WTC11 (cell line): ENCODE measurements at places on chromosomes 11 and 22. TPM values are rescaled to one million over a fixed set of nuclear protein-coding genes. Genes with fewer than 3 reads are reported as not detected.

DNA sequence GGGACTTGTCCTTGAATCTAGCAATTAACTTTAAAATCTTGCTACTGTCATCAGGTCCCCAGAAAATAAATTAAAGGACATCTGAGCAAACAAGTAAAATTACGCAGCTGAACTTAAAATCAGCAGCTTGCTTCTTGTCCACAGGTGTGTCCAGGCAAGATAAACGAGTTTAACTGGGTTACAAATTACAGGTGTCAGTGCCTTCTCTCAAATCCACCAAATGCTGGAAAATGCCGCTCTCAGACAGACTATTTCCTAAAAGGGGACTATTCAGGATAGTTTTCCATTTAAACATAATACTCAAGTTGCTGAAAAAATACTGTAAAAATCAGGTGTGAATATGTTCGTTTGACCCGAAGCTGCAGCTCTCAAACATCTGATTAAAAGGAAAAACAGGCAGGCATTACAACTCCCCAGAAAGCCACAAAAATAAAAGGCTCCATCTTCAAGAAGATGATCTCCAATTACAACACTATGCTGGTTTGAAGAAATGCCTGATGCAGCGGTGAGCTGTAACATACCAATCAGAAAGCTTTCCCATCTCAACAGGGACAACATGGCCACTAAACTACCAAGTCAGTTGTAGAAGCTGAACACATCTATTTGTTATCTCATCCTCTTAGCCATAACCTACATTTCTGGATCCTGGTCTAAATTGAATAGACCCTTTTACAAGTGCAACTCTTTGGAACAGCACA, 82.1 kb downstream of the CADM1 start:
- peaks cover 54% of the 10 kb centered on the region for H3K4me1 ChIP-seq
- no peaks in the 10 kb centered on the region for H3K36me3 ChIP-seq
- DNase-seq: no peak
- H3K4me3 ChIP-seq: no peak overlapping the region

DNA sequence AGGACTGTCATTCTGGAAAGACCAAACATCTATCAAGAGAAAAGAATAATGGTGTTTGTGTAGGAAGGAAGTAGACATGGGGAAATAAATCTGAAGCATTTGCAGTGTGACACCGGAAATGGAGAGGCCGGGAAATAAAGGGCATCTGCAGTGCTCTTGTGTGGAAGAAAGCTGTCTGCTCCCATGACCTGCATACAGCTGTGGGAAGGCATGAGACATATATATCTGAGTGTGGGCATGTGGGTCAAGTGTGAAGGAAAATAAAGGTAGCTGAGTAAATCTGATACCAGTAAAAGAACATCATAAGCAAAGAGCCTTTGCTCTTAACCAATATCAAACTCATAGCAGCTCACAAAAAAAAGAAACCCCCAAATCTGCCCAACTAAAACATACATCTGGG, 72.1 kb upstream of the OR5AK2 start:
- no peaks in the 10 kb centered on the region for H3K4me1 ChIP-seq
- no peak overlapping the region for H3K4me3 ChIP-seq
- no peaks in the 10 kb centered on the region for H3K27me3 ChIP-seq
- no peak for DNase-seq

DNA sequence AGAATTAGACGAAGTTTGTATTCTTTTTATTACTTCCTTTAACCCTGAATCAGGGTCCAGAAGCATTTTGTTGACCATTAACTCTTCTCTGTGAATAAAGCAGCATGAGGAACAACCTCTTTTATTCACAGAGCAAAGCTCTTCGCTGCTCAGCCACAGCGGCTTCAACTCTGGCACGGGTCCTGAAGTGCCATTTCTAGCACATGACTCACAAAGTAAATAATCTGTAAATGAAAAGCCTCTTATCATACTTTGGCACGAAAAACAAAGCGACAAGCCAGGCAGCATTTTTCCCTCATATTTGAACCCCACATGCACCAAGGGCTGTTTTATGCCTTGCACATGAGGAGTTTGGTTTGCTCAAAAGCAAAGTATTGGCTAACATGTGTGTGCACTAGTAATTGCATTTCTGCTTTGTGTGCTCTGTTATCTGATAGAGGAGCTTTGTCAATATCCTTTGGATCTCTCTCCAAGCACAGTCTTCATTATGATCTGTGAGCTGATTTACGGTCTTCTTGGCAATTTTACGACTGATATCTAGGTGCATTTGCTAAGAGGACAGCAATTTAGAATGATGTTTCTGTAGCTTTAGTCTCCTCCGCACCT, 33.0 kb upstream of the APOBEC3A start:
- DNase-seq: no peak
- no peak overlapping the region for H3K27ac ChIP-seq

GRCh38 chr11:35664977-35665441, 2.4 kb downstream of the TRIM44 start:
- no peak overlapping the region for H3K27ac ChIP-seq
- no peak for DNase-seq
- peak overlapping the region; percentile 35; the same call in 1 of the 2 replicates for H3K4me3 ChIP-seq
- H3K4me1 ChIP-seq: peaks cover 24% of the 10 kb centered on the region

GRCh38 chr22:17851759-17852158, 77.5 kb upstream of the BID start:
- DNase-seq: no peak
- H3K4me1 ChIP-seq: no peaks in the 10 kb centered on the region
- no peak overlapping the region for H3K4me3 ChIP-seq
- no peaks in the 10 kb centered on the region for H3K36me3 ChIP-seq

GRCh38 chr22:49583341-49583740, 244.3 kb downstream of the BRD1 start:
- H3K4me1 ChIP-seq: peaks cover 3% of the 10 kb centered on the region; the same call in 1 of the 2 replicates
- H3K27ac ChIP-seq: no peak overlapping the region
- no peak overlapping the region for H3K4me3 ChIP-seq
- DNase-seq: no peak
- no peaks in the 10 kb centered on the region for H3K27me3 ChIP-seq

DNA sequence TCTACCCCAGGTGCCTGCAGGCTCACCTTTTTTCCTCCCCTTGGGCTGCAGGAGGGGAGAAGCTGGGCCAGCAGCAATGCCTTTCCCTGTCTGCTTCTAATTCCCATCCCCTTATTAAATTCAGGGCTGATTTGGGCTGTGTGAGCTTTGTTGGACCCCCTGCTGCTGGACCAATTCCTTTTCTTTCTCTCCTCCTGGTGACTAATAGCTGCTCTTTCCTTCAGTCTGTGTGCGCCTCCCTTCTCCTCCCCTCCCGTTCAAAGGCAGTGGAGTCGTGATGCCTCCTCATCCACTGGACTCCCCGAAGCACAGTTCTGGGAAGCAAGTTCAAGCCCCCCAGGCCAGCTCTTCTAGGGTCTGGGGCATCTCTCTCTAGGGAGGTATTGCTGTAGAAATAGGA, 567.9 kb upstream of the CADM1 start:
- H3K4me1 ChIP-seq: peaks cover 5% of the 10 kb centered on the region; the same call in 1 of the 2 replicates
- no peak for DNase-seq
- H3K4me3 ChIP-seq: no peak overlapping the region

DNA sequence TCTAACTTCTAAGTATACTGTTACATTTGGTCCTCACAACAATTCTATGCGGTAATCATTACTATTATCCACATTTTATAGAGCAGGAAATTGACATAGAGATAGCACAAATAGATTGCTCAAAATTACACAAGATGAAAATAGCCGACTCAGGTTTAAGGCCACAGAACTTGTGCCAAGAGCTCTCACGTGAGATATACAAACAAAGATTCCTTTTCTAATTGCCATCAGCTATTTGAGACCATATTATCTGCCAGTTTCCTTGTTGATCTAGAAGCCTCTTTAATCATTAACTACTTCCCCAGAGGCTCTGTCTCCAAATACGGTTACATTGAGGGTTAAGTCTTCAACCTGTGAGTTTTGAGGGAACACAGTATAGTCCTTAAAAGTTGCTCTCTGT, 61.0 kb upstream of the GLYATL1B start:
- H3K27me3 ChIP-seq: no peaks in the 10 kb centered on the region
- no peak overlapping the region for H3K27ac ChIP-seq
- peaks cover 15% of the 10 kb centered on the region for H3K4me1 ChIP-seq
- H3K4me3 ChIP-seq: no peak overlapping the region
- no peaks in the 10 kb centered on the region for H3K36me3 ChIP-seq

DNA sequence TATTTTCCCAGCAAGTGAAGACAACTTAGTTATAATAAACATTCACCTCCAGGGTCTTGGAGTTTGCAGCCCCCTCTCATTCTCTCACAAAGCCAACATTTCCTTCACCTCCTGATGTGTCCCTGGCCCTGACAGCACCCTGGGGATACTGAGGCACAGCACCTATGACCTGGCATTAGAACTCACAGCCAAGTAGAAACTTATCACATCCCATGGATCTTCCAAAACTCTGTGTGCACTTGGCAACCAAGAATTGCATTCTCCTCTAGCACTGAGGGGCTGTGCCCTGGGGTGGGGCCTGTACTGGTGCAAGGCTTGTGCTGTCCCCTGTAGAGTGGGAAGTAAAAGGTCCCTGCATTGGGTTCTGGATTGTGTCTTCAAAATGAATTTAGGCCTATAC, 116.7 kb upstream of the IGLL5 start:
- H3K4me3 ChIP-seq: no peak overlapping the region
- H3K27ac ChIP-seq: no peak overlapping the region
- peaks cover 99% of the 10 kb centered on the region for H3K27me3 ChIP-seq
- no peak for DNase-seq

- DNase-seq: no peak
- no peak overlapping the region for H3K27ac ChIP-seq
- no peaks in the 10 kb centered on the region; the same call in 1 of the 2 replicates for H3K27me3 ChIP-seq
- H3K36me3 ChIP-seq: no peaks in the 10 kb centered on the region
Observed at GRCh38 chr22:47193606-47194329, 431.3 kb downstream of the TBC1D22A start.

- peaks cover 17% of the 10 kb centered on the region for H3K4me1 ChIP-seq
- H3K27ac ChIP-seq: no peak overlapping the region
- peak; percentile 80 for DNase-seq
- peak overlapping the region; percentile 65 for H3K4me3 ChIP-seq
- no peaks in the 10 kb centered on the region; the same call in 1 of the 2 replicates for H3K36me3 ChIP-seq
- peaks cover 5% of the 10 kb centered on the region; the same call in 1 of the 2 replicates for H3K27me3 ChIP-seq
Observed at GRCh38 chr22:31098632-31099110, 8.7 kb downstream of the SELENOM start.

- H3K36me3 ChIP-seq: peaks cover 3% of the 10 kb centered on the region; the same call in 1 of the 2 replicates
- H3K27ac ChIP-seq: peak overlapping the region; percentile 90; the same call in 1 of the 2 replicates
- peaks cover 37% of the 10 kb centered on the region for H3K4me1 ChIP-seq
- DNase-seq: no peak
Observed at GRCh38 chr11:64230985-64231365, 627 bp downstream of the DNAJC4 start.

GRCh38 chr22:19187716-19188563, 9.4 kb upstream of the SLC25A1 start:
- H3K36me3 ChIP-seq: peaks cover 4% of the 10 kb centered on the region; the same call in 1 of the 2 replicates
- H3K27ac ChIP-seq: no peak overlapping the region
- no peak for DNase-seq
- H3K4me3 ChIP-seq: no peak overlapping the region

DNA sequence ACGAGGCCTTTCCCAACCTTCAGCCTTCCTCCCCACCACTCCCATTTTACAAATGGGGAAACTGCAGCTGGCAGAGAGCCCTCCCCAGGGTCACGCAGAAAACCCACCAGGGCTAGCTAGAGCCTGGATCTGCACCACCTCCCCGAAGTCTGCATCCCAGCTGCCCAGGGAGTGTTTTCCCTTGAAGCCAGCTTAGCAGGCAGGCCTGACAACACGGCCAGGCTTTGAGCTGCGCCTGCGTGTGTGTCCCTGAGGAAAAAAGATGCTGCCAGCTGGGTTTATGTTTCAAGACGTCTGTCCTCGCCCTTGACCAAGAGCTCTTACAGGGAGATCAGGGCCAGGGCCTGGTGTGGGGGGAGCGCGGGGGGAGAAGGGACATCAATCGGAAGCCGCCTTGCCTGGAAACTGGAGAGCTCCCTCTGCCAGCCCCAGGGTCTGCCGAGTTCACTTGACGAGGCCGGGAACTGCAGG, 20.3 kb downstream of the WNT11 start:
- no peaks in the 10 kb centered on the region for H3K27me3 ChIP-seq
- no peak overlapping the region for H3K4me3 ChIP-seq
- H3K36me3 ChIP-seq: no peaks in the 10 kb centered on the region
- no peak overlapping the region for H3K27ac ChIP-seq
- 0 out of 2 replicates have a peak, but pooled peaks cover 4% of the 10 kb centered on the region for H3K4me1 ChIP-seq

DNA sequence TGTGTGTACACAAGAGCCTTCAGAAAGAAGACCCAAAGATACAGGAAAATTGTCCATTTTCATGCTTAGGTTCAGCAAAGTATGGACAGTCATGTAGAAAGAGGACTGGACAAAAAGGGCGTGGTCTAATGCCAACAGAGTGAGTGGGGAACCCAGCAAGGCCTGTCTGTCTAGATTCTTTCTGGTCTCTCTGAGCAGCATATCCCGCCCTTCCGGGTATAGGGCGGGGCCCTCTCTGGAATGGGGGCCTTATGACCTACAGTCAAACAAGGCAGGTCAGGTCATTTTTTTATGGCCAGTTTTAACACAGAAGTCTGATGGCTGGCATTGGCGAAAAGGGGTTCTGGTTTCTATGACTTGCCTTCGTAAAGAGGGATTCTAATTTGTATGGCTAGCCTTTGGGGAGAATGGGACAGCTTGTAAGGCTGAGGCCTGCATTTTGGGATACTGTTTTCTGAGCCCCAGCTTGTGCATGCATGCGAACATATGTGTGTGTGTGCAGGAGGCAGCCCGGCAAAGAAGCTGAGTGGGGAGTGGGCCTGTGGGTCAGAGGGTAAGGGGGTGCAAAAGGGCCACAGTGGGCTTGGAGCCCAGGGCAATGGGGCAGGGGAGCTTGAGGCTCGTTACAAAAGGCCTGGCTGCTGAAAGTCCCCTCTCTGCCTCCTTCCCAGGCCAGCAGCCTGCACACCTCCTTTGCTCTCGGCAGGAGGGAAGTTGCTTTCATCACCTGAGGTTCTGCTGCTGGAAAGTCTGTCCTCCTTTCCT, 130.5 kb upstream of the B3GAT1 start:
- H3K4me3 ChIP-seq: no peak overlapping the region
- peaks cover 24% of the 10 kb centered on the region for H3K4me1 ChIP-seq
- peaks cover 4% of the 10 kb centered on the region; the same call in 1 of the 2 replicates for H3K36me3 ChIP-seq
- H3K27me3 ChIP-seq: no peaks in the 10 kb centered on the region

- H3K36me3 ChIP-seq: no peaks in the 10 kb centered on the region
- H3K4me3 ChIP-seq: no peak overlapping the region
- H3K27ac ChIP-seq: no peak overlapping the region
- peaks cover 15% of the 10 kb centered on the region for H3K4me1 ChIP-seq
Observed at GRCh38 chr11:16223558-16223957, 132.8 kb downstream of the SOX6 start.

Gene ADM2
- total RNA-seq: 6.3 to 10.9 TPM (median 7.6 TPM) in 3 replicates

Gene MMP11
- 14.5 to 16.5 TPM (median 16.2 TPM) in 3 replicates for total RNA-seq

Gene PKDREJ
- 0.02 to 0.07 TPM in 2 of 3 replicates, not detected in the other for total RNA-seq

Gene FOSL1
- total RNA-seq: 16.3 to 20.5 TPM (median 17.1 TPM) in 3 replicates

Gene CASP1
- 0.78 TPM in 1 of 3 replicates, not detected in the others for total RNA-seq

Gene INCENP
- 125 to 158 TPM (median 126 TPM) in 3 replicates for total RNA-seq

Gene MGAT3
- total RNA-seq: 10.3 to 11.4 TPM (median 11.4 TPM) in 3 replicates

Gene HPX
- 1.4 to 2.4 TPM (median 1.7 TPM) in 3 replicates for total RNA-seq

Gene CNTF
- 0.55 to 1.6 TPM (median 0.82 TPM) in 3 replicates for total RNA-seq

Gene GAL3ST1
- total RNA-seq: 11.0 to 11.6 TPM (median 11.2 TPM) in 3 replicates

Gene SUSD2
- 0.85 to 1.1 TPM (median 0.94 TPM) in 3 replicates for total RNA-seq

Gene KCTD14
- 12.6 to 15.7 TPM (median 14.8 TPM) in 3 replicates for total RNA-seq

Gene TMEM191B
- 2.7 to 9.8 TPM (median 3.7 TPM) in 3 replicates for total RNA-seq

Gene TYR
- not detected in 3 replicates for total RNA-seq

Gene POTEH
- not detected in 3 replicates for total RNA-seq
